Skin of body (tissue), 3 donors: ENCODE measurements at places on chromosomes 5 and 9. TPM values are rescaled to one million over a fixed set of nuclear protein-coding genes. Genes with fewer than 3 reads are reported as not detected.
A peak's percentile ranks its signal among the peaks of the same experiment; 100 is the strongest.

DNA sequence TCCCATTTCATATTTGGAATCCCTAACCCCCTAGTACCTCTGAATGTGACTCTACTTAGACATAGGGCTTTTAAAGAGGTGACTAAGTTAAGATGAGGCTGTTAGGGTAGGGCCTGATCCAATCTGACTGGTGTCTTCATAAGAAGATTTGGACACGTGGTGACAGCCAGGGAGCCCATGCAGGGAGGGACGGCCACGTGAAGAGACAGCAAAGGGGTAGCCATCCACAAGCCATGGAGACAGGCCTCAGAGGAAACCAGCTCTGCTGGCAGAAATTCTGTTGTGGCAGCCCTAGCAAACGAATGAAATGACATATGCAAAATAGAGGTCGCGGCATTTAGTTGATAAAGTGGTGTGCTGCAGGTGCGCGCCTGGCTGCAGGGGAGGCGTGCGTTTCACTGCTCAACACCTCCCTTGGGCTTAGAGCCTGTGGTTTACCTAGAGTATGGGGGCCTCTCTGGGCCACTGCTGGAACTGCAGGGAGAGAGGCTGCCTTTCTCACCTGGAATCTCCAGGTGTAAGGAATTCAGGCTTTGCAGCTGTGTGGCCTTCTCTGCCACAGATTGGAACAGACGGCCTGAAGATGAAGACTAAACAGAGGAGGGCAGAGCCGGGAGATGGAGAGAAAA lies 7.1 kb upstream of the AFAP1L1 start:
- DNase-seq, result no peak

GRCh38 chr5:86570427-86571083 lies 47.2 kb upstream of the COX7C start:
- DNase-seq, result no peak

- DNase-seq, result no peak
These were observed 92.5 kb upstream of the CPEB4 start for GRCh38 chr5:173795601-173796000.

DNA sequence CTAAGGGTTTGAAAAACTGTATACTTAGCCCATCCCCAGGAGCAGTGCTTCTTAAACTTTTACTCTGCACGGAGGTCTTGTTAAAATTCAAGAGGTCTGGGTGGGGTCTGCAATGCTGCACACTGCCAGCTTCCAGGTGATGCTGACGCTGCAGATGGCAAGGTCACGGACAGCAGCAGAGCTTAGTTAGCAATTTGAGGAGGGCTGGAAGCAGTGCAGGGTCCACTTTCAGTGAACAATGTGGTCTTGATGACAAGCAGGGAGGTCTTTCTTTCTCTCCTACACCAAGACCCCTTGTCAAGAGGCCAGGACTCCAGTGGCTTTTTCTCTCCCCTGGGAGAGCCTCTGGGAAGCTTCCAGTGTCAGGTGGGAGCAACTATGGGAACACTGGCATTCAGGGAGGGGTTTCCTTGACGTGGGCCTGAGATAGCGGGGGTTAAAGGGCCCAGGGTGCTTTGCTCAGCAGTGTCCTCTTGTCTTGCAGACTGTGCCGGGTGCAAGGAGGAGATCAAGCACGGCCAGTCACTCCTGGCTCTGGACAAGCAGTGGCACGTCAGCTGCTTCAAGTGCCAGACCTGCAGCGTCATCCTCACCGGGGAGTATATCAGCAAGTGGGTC lies 65.0 kb upstream of the AFAP1L1 start:
- no peak for DNase-seq

- no peak for DNase-seq
These were observed 74.2 kb upstream of the FRRS1L start for GRCh38 chr9:109241207-109241606.

Gene ARHGEF39
- 2.4 TPM for total RNA-seq

Gene SLC34A1
- total RNA-seq, result not detected

- no peak for DNase-seq
These were observed 17.9 kb downstream of the NIPAL4 start for GRCh38 chr5:157477814-157478494.

Gene GABRB2
- 0.49 TPM for total RNA-seq

Gene ISCA1
- 34.9 TPM for total RNA-seq

- peak; percentile 80 for DNase-seq
These were observed 27.8 kb downstream of the RALGPS1 start for GRCh38 chr9:126942399-126942798.

DNA sequence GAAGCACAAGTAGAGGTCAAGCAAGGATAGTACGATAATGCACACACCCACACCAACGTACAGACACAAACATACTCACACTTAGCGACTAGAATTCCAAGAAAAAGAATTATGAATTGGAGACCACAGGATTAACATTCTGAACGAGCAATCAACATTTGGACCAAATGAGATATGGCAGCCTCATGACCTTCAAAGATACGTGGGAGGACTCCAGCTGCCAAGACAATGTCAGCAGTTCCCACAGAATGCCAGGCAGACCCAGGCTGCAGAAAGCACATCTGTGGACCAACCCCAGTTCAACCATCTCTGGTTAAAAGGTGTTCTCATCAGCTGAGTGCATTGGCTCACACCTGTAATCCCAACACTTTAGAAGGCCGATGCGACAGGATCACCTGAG lies 187.6 kb upstream of the GRAMD2B start:
- DNase-seq, result no peak

DNA sequence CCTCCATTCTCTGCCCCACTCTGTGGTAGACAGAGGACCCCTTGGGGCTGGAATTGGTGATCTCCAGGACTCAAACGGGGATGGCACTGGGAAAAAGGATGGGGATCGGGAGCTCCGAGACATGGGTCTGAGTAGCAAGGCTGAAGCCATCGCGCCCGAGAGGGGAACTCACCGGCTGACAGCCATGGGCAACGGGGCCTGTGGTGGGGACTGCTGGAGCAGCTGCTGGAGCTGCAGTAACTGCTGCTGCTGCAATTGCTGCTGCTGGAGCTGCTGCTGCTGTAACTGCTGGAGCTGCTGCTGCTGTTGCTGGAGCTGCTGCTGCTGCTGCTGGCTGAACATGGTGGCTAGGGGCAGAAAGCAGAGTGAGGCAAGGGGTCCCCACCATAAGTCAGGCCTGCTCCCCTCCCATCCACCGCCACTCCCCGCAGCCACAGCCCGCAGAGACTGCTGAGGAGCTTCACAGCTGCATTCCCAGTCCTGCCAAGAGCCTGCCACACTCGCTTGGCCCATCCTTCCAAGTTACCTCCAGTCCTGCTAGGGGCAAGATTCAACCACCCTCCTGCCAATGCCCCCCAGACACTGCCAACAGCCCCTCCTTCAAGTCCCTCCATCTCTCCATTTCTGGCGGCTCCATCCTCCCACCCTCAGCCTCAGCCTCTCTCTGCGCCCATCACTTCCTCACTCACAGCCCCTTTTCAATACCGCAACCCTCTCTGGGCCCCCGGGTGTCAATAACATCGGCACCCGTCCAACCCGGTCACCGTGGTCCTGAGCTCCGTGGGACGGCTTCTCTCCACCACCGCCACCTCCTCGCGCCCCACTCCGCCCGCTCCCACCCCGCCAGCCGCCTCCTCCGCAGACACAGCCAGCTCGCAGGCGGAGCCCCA lies 611 bp downstream of the CIZ1 start:
- no peak for DNase-seq

Gene PCDHGC5
- 2.9 TPM for total RNA-seq

DNA sequence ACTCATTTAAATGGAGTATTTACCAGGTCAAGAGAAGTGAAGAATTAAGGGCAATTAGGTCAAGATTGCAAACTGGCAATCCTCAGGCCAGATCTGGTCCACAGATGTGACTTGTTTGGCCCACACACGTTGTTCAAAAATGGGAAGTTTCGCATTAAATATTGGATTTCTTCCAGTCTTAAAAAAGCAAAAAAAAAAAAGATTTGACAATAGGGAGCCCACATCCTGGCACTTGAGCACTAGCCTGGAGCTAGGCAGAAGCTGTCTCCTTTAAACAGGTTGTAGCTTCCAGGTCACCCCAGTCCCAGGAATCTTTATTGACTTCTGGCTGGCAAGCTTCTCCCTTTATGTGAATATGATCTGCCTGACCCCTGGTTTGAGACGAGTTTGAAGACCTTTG lies 520.4 kb downstream of the RAB3C start:
- no peak for DNase-seq

Gene APBA1
- 7.7 TPM for total RNA-seq

DNA sequence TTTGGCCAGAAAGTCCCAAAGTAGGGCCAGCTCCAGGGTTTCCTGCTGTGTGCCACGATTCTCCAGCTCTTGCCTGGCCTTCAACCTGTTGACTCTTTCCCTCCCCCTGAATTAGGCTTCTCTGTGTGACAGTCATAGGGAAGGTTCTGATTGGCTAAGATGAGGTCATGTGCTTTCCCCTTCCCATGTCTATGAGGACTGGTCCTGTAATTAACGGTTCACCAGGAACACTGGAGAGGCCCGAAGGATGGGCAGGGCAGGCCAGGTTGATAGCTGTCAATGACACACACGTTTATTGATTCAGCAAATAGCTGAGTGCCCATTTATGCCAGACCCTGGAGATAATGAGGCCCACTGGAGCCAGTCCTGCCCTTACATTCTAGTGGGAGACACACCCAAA lies 9.0 kb upstream of the PRR7 start:
- no peak for DNase-seq

- no peak for DNase-seq
These were observed 33.0 kb downstream of the NDUFA8 start for GRCh38 chr9:122126331-122127261.

Gene FAM200C
- total RNA-seq, result 10.5 TPM
